ENCODE measurements at places on chromosomes 12 and 14. TPM values are rescaled to one million over a fixed set of nuclear protein-coding genes. Genes with fewer than 3 reads are reported as not detected.

HOXC11 gene
- not detected for total RNA-seq

E2F7 gene
- 1.2 TPM for total RNA-seq

WNT1 gene
- not detected for total RNA-seq

TROAP gene
- total RNA-seq = 2.9 TPM

Measured in frontal cortex (tissue), 4 donors.